ENCODE measurements at places on chromosomes 4 and X.

- no peak for DNase-seq
Measured at GRCh38 chr4:158166701-158167100, 6.1 kb downstream of the GASK1B start.

- no peak for DNase-seq
Measured at GRCh38 chrX:10485326-10485725, 135.1 kb downstream of the MID1 start.

GRCh38 chr4:102535398-102536082, 34.4 kb downstream of the NFKB1 start:
- no peak for DNase-seq

GRCh38 chr4:54800831-54801530, 143.2 kb downstream of the KIT start:
- no peak for DNase-seq
